ENCODE measurements at places on chromosomes 11 and 22.

GRCh38 chr22:42947211-42947990, 67.5 kb downstream of the PACSIN2 start:
- no peak for DNase-seq

DNA sequence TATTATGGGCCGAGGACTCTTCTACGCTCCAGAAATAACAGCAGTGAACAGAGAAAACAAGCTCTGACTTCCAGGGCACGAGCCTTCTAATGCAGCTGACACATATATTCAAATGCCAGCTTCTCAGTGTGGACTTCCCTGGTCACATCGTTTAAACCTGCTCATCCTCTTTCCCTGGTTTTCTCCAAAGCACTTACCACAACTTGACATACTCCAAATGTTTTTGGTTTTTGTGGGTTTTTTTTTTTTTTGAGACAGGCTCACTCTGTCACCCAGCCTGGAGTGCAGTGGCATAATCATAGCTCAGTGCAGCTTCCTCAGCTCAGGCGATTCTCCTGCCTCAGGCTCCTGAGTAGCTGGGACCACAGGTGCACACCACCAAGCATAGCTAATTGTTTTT, 105.5 kb downstream of the MICAL3 start:
- peak; percentile 73 for DNase-seq

GRCh38 chr11:61332281-61332796, 566 bp downstream of the DDB1 start:
- DNase-seq: peak; percentile 12

GRCh38 chr11:112728288-112728687, 232.9 kb upstream of the NCAM1 start:
- DNase-seq: no peak

GRCh38 chr22:17214416-17215043, 4.7 kb downstream of the ADA2 start:
- no peak for DNase-seq

- DNase-seq: no peak
Observed at GRCh38 chr22:38756711-38757463, 1.1 kb upstream of the SUN2 start.

DNA sequence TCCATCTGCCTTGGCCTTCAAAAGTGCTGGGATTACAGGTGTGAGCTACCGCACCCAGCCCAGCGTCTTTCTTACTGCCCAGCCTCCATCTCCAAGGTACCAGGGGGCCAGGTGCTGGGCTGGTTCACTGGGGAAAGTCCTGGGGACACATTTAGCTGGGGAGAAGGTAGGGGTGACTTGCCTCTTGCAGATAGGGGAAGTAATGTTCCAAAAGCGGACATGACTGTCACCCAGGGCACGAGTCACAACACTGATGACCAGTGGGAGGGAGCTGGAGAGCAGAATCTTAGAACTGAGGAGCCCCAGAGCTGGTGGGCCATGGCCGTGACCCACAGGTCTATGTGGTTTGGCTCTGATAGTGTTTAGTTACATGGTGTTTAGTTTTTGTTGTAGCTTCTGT, 2.4 kb upstream of the SLC15A3 start:
- no peak for DNase-seq

- DNase-seq: no peak
Observed at GRCh38 chr11:27721264-27722116, 21.2 kb upstream of the BDNF start.

DNA sequence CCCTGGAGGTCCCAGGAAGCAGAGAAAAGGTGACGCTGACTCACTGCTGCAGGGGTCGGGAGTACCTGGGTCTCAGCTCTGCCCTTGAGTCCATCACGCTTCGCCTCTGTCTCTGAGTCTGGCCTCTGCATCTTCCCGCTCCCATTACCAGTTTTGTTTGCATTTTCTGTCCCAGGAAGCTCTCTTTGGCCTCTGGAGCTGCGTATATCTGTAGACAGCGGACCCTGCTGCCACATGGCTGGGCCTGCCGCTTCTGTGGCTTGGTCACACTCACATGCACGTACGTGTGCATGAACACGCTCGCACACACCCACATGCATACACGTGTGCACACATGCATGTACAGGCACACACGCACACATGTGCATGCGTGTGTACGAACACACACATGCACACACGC, 20.8 kb upstream of the APOBEC3A start:
- no peak for DNase-seq

GRCh38 chr11:28760676-28761390, 652.6 kb downstream of the METTL15 start:
- peak; percentile 63 for DNase-seq

Data from fibroblast of upper back skin (primary cell).